Hematopoietic multipotent progenitor cell (in vitro differentiated cells): ENCODE measurements at places on chromosomes 2 and 18. TPM values are rescaled to one million over a fixed set of nuclear protein-coding genes. Genes with fewer than 3 reads are reported as not detected.

- no peak for DNase-seq
Observed at GRCh38 chr2:142741764-142742269, 135.6 kb upstream of the KYNU start.

The KCNE4 gene
- total RNA-seq, result not detected

The FSHR gene
- under 0.01 TPM for total RNA-seq

- DNase-seq, result no peak
Observed at GRCh38 chr2:38099099-38100028, 23.4 kb upstream of the CYP1B1 start.

The RPE gene
- total RNA-seq, result 83.7 TPM

The DNAJC5G gene
- not detected for total RNA-seq
